ENCODE measurements at places on chromosomes 4 and X. TPM values are rescaled to one million over a fixed set of nuclear protein-coding genes. Genes with fewer than 3 reads are reported as not detected.

GRCh38 chr4:160562661-160563060 lies 1459.8 kb downstream of the RAPGEF2 start:
- no peaks in the 10 kb centered on the region for H3K4me1 ChIP-seq
- no peaks in the 10 kb centered on the region for H3K27me3 ChIP-seq
- no peak for DNase-seq
- H3K36me3 ChIP-seq = no peaks in the 10 kb centered on the region

GRCh38 chr4:86855572-86855971 lies 6.4 kb upstream of the SLC10A6 start:
- no peaks in the 10 kb centered on the region for H3K27me3 ChIP-seq
- no peak overlapping the region for H3K4me3 ChIP-seq
- DNase-seq = no peak
- H3K36me3 ChIP-seq = no peaks in the 10 kb centered on the region
- H3K4me1 ChIP-seq = no peaks in the 10 kb centered on the region

NPY2R gene
- 0.05 TPM for polyA plus RNA-seq

ADH1B gene
- not detected for polyA plus RNA-seq

DNA sequence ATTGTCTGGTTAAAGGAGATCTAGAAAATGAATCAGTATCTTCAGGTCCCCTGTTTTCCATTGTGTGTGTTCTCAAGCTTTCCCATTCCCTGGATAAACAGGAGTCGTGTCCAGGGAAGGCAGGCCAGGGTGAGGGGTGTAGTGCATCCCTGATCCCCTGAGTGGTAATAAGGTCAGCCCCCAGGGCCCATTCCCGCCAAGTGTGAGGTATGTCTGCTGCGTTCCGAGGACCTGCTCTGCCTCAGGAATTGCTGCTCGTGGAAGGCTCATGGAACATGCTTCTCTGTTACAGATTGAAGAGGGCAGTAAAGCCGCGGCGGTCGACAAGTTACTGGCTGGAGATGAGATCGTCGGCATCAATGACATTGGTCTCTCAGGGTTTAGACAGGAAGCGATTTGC lies 87.1 kb downstream of the SHROOM2 start:
- no peak for DNase-seq
- no peaks in the 10 kb centered on the region for H3K36me3 ChIP-seq
- H3K27ac ChIP-seq = no peak overlapping the region
- H3K4me1 ChIP-seq = peaks cover 4% of the 10 kb centered on the region
- H3K4me3 ChIP-seq = no peak overlapping the region

DNA sequence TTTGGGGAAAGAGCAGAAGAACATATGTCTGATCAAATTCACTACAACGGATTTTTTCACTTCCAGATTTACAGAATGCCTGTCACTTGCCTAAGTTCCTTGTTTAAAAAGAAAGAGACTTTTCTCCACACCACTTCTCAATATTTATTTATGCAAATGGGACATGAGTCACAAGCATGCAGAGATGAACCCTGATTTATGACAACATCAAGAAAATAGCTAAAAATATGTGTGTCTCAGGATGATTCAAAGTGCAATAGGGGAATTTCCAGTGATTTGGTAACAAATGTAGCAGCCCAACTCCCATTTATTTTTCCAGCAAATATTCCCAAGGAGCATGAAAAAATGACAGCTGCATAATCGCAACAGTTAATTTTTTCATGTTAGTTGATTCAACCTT lies 180.4 kb upstream of the FAT1 start:
- no peak for DNase-seq
- 0 out of 2 replicates have a peak, but pooled peaks cover 4% of the 10 kb centered on the region for H3K27me3 ChIP-seq
- no peak overlapping the region for H3K4me3 ChIP-seq
- peaks cover 16% of the 10 kb centered on the region for H3K4me1 ChIP-seq
- no peaks in the 10 kb centered on the region for H3K36me3 ChIP-seq
- H3K27ac ChIP-seq = no peak overlapping the region

DNA sequence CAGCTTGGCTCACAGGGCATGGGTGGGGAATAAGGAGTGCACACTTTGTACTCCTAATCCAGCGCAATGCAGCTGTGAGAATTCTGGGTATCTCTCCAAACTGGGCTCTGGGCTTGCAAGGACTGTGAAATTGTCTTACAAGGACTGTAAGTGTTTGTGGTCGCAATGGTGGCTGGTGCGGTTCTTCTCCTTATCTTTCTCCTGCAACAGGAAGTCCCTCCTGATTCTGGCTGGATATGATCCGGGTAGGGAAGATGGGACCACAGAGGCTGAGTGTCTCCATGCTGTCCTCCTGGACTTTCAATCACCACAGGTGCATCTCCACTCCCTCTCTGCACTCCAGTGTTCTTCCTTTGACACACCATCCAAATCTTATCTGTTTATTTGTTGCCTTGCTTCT lies 55.7 kb upstream of the GYPE start:
- no peak for DNase-seq
- H3K27me3 ChIP-seq = no peaks in the 10 kb centered on the region
- H3K4me3 ChIP-seq = no peak overlapping the region
- H3K36me3 ChIP-seq = no peaks in the 10 kb centered on the region
- no peaks in the 10 kb centered on the region for H3K4me1 ChIP-seq
